T1000 (cell line): ENCODE measurements at places on chromosomes 5 and 9.

GRCh38 chr5:163407034-163407655, 30.2 kb upstream of the CCNG1 start:
- no peak for DNase-seq

- DNase-seq = no peak
Observed at GRCh38 chr5:174315471-174315870, 270.0 kb downstream of the NSG2 start.

- no peak for DNase-seq
Observed at GRCh38 chr9:115938479-115938878, 215.1 kb upstream of the PAPPA start.

- DNase-seq = no peak
Observed at GRCh38 chr5:81819556-81820317, 68.8 kb upstream of the SSBP2 start.

DNA sequence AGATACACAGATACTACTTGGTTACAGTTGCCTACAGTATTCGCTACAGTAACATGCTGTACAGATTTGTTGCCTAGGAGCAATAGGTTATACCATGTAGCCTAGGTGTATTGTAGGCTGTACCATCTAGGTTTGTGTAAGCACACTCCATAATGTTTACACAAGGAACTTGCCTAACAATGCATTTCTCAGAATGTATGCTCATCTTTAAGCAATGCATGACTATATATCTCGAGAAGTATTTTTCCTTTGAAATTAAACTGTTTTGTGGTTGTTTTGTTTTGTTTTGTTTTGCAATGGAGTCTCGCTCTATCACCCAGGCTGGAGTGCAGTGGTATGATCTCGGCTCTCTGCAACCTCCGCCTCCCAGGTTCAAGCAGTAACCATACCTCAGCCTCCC, 25.3 kb downstream of the LRRC70 start:
- DNase-seq = no peak

DNA sequence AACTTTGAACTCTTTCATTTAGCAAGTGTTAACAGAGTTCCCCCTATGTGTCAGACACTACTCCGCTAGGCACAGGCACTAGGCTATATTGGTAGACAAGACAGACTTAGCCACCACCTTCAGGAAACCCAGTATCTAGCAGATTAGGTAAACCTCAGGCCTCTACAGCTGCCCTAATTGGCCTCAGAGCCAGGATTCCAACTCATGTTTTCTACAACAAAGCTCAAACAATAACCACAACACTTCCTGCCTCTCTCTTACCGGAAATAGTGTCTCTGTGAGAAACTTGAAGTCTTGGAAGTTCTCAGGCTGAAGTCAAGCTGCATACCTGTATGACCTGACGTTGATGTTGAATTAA, 116.6 kb upstream of the SLC44A1 start:
- no peak for DNase-seq

- DNase-seq = peak; percentile 87
Observed at GRCh38 chr5:178626484-178627258, at the start of gene CLK4. Gene CLK4 (minus strand): TSS chr5:178627050. CDS start chr5:178623416, 3,634 bp downstream.

DNA sequence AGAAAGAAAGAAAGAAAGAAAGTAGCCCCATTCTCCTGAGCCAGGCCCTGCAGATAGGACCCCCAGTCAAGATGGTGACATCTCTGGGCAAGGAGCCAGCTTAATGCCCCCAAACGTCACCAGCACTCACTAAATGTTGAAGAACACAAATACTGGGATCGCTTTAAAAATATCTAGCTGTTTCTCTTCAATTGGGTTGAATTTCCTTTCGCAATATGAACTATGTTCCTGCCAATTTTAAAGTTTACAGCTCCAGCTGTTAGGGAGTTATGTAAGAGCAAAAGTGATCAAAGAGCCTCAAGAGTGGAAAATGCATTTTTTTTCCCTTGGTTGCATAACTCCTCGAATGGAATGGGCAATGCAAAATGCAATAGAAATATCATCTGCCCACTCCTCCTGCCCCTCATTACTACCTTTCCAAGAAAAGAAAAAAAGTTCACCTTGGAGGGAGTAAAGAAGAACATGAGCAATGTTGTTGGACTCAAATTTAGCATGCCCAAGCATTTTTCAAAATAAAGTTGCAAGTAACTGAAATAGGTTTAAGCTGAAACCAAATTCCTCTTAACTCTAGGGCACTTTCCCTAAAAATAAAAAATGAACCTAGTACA, 244.2 kb upstream of the PIK3R1 start:
- no peak for DNase-seq

- DNase-seq = no peak
Observed at GRCh38 chr5:180021900-180022299, 49.7 kb downstream of the RNF130 start.

GRCh38 chr5:152593388-152593787, 188.3 kb upstream of the NMUR2 start:
- no peak for DNase-seq

DNA sequence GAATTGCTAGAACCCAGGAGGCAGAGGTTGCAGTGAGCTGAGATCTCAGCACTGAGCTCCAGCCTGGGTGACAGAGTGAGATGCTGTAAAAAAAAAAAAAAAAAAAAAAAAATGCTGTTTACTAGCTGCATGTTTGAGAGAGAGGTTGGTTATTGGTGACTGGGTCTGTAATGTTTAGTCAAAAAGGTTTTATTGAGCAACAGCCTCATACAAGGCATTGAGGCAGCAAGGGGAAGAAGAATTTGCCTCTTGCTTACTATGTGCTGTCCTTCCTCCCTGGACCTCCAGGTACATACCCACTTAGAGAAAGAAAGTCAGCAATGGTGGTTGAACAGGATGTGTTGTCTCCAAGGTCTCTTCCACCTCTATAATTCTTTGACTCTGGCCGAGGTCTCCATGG, 140.7 kb upstream of the SPRY4 start:
- no peak for DNase-seq

DNA sequence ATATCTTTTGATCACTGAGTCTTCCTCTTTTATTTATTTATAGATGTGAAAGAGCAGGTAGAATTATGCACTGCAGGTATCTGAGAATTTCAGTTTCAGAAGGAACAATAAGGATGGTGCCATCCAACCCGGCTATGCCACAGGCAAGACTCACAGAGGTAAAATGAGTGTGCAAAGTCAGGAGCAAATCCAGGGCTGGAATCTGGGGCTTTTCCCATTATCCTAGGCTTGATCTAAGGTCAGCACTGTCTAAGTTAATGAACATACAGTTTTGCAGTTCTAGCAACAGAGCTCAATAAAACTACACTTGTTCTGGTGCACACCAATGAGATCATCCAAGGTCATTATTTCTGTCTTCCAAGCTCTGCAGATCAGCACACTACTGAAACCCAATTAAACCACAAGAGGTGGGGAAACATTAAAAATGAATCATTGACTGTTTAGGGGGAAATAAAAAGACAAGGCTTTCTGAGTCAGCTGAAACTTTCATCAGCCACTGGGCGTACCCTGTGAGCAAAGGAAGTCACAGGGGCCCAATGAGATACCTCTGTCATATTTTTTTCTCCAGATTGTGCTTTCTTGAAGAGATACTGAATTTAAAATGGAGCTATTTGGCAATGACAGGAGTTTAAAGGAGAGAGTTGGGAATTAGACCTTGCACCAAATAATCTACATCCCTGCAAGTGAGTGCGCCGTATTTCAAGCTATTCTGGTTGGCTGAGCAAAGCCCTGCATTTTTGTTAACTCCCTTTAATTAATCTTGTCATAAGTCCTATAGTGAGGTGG, 662.2 kb upstream of the ZNF608 start:
- DNase-seq = peak; percentile 40

DNA sequence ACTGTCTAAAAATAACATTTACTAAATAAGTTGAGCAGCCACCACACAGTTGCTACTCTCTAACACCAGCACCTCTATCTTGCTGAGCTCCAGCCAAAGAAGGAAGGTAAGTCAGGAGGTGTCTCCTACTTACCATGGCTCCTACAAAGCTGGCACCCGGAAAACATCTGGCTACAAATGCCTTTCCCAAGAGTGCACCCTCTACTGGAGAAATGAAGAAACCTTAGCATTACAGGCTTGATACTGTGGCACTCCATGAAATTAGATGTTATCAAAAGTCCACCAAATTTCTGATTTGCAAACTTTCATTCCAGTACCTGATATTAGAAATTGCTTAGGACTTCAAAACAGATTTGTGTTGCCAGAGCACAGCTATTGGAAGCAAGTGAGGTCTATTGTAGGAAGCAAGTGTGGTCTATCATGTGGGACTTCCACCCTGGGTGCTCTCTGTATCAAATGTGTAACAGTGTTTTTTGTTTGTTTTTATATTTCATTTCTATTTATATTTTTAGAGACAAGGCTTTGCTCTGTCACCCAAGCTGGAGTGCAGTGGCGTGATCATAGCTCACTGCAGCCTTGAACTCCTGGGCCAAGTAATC, 25.7 kb upstream of the RFK start:
- no peak for DNase-seq

DNA sequence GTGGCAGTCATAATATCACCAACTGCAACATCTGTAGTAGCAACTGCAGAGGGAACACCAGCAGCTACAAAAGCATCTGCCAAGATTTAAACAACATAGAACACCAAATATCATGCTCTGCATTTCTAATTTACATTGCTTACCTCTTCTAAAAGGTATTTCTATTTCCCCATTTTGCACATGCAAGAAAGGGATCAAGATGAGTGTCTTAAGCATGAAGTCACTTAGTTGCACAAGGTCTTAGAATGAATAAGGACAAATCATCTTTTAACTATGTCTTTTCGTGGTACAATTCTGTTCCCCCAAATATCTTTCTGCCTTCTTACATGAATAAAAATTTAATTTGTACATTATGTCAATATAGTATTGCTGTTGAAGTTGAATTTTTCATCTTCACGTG, 1746.4 kb downstream of the EFNA5 start:
- no peak for DNase-seq

DNA sequence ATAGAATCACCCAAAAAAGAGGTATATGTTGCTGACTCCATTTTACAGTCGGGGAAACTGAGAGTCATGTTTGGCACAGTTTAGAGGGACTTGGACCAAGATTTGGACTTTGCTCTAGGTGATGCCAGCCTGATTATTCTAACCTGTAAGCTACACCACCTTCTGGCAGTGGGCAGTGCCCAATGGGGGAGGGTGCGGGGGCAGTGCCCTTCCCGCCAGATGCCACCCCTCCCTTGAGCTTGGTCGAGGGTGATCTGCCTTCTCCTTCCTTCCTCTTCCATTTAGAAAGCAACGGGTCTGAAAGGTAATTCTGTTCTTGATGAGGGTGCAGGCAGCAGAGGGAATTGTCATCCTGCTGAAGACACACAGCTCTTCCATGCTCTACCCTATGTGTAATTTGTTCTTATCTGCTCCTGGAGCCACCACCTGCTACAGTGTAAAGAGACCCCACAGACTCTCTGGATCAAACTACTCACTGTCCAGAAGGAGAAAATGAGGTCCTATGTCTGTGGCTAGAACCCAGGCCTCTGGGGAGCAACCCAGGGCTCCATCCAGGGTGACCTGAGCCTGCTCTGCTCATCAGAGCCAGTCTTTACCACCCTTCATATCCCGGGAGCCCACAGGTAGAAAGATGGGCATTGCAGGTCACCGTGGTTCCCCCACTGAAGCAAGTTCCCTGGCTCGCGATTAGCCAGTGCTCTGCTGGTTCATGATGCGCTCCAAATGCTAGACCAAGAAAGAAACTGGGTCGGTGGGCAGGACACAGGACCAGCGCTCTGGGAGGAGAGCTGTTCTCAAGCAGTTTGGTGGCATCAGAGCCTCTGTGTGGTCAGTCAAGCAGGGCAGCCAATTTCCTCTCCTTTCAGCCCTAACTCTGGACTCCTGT, 156.2 kb downstream of the RGS3 start:
- DNase-seq = no peak

GRCh38 chr5:30667293-30667692, 526.2 kb upstream of the CDH6 start:
- no peak for DNase-seq

DNA sequence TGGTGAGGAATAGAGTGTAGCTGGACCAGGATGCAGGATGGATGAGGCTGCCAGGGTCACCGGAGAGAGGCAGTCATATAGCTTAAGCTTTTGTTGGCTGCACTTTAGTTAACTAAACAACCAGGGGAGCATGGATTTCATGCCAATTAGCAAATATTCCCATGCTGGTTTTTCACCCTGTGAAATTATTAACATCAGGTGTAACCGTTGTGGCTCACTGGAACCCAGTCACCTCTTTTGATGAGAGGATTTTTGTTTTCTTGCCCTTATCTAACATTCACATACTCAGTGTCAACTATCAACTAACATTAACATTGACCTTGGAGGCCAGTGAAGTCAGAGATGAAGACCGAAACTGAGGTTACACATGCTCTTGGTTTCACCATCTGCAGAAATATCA, 97.2 kb upstream of the BASP1 start:
- no peak for DNase-seq

DNA sequence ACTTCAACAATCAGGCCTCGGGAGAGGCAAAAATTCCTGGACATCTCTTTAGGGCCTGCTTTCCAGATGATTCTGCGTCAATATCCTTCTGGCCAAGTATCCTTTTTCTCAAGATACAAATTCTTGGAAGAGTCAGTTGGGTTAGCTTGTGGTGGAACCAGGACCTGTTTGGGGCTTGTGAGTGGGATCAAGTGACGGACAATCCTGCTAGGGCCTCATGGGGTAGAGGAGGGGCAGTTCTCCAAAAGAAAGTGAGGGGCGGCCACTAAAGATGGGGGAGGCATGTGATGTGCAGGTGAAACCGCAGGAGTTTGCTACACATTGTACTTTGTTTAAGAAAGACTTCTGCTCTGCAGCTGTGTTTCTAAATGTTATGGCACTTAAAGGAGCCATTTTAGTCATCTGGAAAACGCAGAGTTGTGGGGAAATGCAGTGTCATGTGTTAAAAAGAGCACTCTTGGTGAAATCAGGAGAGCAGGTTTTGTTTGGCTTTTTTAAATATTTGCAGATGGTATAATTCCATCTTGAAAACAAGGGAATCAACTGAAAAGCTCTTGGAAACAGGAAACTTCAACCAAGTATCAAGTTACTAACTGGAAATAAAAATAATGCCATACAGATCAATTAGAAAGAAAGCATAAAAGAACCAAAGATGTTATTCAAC, 27.4 kb upstream of the GSN start:
- no peak for DNase-seq

DNA sequence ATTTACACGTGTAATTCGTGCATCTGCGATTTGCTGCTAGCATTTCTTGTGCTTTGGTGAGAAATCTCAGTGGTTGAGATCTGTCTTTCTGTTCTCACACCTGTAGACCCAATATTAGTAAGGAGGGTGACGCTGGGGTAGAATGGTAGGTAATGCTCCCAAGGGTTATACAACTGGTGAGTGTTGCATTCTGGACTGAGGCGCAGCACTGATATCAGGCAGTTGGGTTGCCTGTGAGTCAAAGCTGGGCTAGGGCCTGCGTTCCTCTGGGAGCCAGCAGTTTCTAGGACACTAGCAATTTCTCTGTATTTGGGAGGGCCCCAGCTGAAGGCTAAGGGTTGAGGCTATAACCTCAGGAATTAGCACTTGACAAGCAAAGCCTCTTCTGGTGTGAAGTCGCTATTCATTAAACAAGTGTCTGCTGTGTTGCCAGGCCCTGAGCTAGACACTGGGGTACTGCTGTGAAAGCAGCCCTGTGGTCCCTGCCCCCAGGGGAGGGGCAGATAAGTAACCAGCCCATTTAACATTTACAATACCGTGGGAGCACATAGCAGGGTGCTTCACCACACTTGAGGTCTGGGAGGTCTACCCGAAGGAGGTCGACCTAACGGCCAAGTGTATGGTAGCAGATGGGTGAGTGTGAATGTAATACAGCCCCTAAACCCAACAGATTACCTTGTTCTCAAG, 28.7 kb downstream of the LARP1 start:
- no peak for DNase-seq
